Stimulated activated CD4-positive, alpha-beta T cell treated with anti-CD3 and anti-CD28 coated beads, Interleukin-4, amount 100 ng/mL, for 1 hour (primary cell): ENCODE measurements at places on chromosomes 12 and 14.
A peak's percentile ranks its signal among the peaks of the same experiment; 100 is the strongest.

DNA sequence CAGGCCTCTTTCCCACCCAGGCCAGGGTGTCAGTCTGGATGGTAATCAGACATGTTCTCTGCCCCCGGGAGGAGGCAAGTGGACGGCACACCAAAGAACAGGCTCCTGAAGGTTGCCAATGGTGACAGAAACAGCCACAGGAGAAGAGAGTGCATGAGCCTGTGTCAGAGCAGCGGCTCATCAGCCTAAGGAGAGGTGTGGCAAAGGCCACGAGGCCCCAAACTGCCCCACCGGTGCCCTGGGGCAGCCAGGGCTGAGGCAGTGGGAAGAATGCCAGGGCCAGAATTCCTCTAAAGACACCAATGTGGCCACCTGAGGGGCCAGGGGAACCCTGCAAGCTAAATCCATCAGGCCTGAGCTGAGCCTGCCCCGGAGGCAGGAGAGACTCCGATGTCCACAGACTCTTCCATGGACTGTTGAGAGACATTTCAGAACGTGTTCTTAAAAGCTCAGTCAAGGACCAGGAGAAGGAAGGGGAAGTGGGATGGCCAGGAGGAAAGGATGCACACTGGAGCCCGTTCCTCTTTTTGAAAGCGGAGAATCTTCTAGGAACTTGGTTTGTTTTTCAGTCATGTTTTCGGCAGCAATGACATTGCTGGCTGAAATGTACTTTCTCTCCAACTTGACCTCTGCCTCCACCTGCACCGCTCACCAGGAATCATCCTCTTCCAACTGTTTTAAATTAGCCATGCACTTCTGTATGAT lies 176.3 kb upstream of the FKBP4 start:
- DNase-seq = no peak

DNA sequence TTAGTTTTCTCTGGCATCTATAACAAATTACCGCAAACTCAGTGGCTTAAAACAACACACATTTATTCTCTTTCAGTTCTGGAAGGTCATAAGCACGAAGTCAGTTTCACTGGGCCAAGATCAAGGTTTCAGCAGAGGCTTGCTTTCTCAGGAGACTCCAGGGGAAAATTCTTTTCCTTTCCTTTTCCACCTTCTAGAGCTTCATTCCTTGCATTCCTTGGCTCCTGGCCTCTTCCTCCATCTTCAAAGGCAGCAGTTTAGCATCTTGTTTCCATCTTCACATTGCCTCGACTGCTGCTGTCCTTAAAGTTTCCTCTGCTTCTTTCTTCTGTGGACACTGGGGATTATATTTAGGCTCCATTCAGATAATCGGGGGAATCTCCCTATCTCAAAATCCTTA lies 106.1 kb downstream of the PDE3A start:
- DNase-seq = no peak

DNA sequence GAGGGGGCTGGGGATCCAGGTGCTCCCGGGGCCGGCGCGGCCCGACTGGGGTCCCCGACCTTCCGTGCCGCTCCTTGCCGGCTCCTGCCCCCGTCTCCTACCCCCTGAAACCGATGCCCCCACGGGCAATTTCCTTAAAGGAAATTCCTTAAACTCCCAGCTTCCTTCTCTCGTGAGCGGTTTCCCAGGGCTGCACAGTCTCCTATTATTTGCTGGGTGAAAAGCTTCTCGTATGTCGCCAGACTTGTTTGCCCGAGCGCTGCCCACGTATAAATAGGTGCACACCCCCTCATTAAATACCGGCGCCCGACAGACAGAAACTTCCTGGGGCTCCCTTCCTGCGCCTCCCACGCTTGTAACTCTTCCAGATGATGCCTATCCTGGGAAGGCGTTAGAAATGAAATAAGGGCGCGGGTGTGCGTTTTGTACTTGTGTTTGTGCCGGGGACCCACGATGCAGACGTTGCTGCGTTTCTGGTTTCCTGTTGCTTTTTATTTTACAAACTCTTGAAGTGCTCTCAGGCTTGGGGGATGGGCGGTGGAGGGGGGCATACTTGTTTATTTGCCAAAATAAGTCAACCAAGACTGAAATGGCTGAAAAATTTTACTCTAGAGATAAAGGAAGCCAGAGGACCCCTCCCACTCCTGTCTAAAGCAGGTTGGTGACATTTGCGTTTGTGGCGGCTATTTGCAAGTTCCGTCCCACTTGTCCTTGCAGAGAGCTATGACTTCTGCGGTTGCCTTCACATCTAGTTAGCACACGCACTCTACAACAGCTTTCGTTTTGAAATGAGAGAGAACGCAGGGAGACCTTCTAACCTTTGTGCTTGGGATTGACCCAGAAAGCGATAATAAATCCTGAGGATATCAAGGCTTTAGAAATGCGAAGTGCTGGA lies 1.0 kb downstream of the HIP1R start:
- DNase-seq = peak; percentile 41

GRCh38 chr12:47779943-47780504 lies 7.0 kb downstream of the SLC48A1 start:
- no peak for DNase-seq

- DNase-seq = no peak
Measured at GRCh38 chr12:76706761-76707160, 57.2 kb upstream of the ZDHHC17 start.

DNA sequence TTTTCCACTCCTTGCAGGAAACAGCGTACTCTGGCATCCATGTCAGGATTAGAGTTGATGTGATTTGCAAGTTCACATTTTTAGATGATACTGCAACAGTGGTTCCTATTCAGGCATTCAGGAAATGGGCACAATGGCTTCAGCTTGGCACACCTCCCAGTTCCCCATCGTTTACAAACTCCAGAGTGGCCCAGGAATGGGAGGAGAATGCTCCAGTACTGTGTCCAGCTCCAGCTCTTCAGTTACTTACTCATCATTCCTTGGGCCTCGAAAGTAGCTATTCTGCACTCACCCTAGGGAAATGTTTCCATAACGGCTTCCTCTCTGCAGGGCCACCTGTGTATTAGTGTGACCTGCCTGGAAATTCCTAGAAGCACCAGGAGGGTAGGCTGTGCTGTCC lies 239.7 kb upstream of the RGS6 start:
- DNase-seq = no peak

DNA sequence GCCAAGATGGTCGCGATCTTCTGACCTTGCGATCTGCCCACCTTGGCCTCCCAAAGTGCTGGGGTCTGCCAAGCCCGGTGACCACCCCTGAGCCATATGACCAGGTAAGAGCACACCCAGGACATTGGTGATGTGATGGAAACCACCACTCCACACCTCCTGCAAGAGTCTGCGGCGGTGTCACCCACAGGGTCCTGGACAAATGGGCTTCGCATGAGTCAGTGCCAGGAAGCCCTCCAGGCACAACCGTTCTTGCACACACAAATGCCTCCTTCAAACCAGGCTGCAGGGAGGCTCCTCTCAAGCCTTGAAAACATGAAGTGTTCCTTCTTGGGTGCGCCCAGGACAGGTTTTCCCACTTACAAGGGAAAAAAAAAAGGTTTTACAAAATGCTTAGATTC lies 16.6 kb downstream of the PITPNM2 start:
- DNase-seq = no peak

- peak; percentile 20 for DNase-seq
Measured at GRCh38 chr12:113271853-113272561, 50.7 kb downstream of the TPCN1 start.

DNA sequence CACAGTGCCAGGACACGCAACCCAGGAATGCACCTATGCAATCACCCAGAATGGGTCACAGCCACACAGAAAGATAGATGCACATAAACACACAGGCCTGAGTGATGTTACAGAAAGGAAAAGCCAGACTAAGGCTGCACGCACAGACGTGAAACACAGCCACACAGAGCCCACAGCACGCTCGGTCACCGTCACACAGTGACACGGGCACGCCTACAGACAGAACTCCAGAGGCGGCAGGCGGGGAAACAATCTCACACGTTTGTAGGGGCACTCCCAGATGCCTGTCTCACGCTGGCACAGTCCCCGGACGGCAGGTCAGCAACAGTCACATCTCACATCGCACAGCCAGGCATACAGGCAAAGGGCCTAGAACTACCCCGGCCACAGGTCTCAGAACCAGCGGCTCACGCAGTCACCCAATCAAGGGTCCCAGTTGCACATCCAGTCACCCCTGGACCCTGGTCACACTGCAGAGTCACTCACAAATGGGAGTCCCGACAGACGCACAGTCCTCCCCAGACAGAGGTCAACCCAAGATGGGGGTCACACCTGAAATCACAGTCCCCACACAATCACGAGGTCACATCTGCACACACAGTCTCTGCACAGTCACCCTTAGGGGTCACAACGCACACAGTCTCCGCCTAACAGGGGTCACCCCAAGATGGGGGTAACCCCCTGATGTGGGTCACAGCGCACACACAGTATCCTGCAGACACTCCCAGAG lies 790 bp downstream of the SSH1 start:
- peak; percentile 63 for DNase-seq

DNA sequence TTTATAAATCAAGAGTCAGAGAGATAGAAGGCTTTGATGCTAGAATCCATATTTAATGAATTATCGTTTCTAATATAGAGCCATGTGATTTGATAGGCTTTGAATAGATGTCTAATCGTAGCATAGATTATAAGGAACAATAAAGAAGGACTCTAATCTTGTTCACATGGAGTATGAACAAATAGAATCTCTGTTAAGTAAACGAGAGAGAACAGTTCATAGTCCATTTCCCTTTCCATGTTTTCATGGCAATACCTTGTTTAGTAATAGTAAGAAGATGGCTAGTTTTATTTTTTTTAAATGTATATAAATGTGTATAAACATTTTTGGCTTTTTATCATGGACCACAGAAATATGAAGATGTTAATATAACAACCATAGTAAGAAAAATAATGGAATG lies 32.3 kb upstream of the RAD51AP1 start:
- DNase-seq = no peak

GRCh38 chr12:34249271-34249670 lies 227.0 kb downstream of the ALG10 start:
- no peak for DNase-seq

DNA sequence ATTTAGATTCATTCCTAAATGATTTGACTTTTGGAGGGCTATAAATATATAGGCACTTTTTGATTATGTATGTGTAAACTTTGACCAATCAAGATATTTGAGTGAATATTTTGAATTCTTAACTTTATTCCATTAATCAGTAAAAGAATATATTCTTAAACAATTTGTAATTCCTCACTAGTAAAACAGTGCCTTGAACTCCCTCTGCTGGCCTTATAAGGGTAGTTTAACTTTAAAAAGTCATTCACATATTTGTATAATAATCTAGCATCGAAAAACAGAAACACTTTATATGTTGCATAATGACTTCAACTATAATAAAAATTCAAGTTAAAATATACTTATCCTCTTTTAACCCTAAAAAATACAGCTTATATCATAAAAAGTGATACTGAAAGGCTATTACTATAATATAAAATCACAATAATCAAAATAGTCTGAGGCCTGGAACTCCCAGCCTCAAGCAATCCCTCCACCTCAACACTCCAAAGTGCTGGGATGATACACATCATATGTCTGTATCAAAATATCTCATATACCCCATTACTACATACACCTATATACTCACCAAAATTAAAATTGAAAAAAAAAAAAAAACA lies 31.2 kb downstream of the CCDC59 start:
- no peak for DNase-seq

GRCh38 chr14:90732718-90733117 lies 83.5 kb downstream of the TTC7B start:
- DNase-seq = no peak

- DNase-seq = no peak
Measured at GRCh38 chr14:99419905-99420304, 60.8 kb downstream of the SETD3 start.

GRCh38 chr14:49940808-49941421 lies 48.0 kb downstream of the ARF6 start:
- no peak for DNase-seq

DNA sequence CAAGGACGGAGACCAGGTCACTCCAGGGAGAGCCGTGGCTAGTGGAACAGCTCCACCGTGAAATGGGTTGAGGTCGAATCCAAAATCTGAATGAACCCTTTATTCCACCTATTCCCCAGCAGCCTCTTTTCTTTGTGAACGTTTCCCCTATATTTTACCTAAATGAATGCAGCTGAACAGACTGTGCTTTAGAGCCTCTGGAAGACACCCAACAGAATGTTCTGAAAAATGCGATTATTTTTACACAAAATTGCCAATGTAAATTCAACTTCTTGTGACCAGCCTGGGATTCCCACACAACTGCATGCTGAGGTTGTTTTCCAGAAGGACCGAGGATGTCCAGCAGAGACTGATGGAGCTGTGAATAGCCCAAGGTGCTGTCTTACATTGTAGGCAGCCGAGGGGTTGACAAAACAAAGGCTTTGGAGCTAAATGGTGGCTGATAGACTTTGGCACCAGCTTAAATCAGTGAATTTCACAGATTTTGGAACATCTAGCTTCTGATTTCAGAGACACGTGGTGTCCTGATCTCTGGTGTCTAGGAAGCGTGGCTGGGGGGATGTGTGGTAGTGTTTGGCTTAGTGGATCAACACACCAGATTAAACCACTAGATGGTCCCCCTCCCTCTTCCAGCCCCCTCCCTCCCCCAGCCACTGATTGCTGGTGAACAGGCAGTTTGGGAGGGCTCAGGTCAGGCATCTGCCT lies 150.4 kb downstream of the ZNF664 start:
- no peak for DNase-seq

DNA sequence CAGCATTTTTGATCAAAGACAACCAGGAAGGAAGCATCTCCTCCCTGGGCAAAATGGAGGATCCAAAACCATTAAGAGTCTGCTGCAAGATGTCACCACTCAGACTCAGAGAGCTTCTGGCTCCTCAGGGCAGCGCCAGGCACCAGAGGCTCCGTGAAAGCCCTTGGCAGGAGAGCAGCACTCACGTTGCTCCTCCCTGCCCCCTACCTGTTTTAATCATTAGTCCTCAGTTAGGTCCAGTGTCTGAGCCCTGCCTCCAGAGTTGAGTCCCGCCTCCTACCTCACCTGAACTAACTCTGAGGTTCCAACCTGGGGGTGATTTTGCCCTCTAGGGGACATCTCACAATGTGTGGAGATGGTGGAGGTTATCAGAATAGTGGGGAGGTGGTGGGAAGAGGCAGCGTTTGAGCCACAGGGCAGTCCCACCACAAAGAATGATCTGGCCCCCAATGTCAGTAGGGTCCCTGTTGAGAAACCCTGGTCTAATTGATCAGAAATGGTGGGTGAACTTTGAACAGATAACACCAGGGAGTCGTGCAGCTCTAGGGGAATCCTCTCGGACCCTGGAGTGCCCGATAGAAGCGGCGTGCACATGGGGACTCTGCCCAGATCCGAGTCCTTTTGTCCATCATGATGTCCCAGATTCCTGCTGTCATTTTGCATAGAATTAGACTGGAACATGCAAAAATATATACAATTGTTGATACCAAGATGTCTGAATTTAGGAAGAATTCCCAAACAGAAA lies 156.7 kb upstream of the DIO3 start:
- no peak for DNase-seq

GRCh38 chr12:27534060-27534764 lies 10.2 kb downstream of the PPFIBP1 start:
- DNase-seq = no peak

DNA sequence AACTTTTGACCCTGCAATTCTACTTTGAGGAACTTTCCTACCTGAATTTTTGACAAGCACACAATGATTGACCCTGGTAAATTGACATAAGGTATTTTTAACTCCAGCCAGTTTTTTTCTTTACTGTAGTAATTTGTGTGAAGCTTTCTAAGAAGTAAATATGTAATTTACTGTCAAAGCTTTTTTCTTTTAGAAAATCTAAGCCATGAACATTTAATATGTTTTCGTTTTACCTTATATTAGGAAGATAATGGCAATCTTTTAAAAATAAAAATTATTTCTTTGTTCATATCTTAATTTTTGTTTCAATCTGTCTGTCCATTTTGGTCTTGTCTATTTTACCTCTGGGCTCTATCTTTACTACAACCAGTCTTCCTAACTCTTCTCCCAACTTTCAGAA lies 279.9 kb downstream of the FBXL14 start:
- no peak for DNase-seq

GRCh38 chr12:39000370-39000769 lies 95.0 kb upstream of the CPNE8 start:
- no peak for DNase-seq
